ENCODE measurements at places on chromosomes 3 and 15.

DNA sequence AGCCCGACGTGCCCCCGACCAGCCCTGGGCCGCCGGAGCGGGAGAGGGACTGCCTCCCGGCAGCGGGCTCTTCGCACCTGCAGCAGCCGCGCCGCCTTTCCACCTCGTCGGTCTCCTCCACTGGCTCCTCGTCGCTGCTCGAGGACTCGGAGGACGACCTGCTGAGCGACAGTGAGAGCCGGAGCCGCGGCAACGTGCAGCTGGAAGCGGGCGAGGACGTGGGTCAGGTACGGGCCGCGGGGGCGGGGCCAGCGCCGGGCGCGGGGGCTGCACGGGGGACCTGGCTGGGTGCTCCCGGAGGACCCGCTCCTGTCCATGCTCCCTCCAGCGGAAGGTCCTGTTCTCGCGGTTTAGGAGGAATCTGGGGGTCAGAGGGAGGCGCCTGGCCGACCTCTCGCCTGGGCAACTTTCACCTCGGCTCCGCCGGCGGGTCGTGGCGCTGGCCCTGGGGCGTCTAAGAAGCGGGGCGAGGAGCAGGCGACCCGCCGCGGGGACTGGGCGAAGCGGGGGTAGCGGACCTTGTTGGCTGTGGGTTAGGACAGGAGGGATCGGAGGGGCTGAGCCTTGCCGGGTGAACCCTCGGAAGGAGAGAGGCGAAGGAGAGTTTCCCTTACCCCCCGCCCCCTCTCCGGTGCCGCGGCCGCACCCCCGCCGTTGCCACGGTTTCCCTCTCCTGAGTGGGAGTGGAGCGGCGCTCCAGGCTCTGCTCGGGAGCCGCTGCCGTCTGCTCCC, 682 bp downstream of the ITPKA start:
- peak; percentile 52 for DNase-seq

DNA sequence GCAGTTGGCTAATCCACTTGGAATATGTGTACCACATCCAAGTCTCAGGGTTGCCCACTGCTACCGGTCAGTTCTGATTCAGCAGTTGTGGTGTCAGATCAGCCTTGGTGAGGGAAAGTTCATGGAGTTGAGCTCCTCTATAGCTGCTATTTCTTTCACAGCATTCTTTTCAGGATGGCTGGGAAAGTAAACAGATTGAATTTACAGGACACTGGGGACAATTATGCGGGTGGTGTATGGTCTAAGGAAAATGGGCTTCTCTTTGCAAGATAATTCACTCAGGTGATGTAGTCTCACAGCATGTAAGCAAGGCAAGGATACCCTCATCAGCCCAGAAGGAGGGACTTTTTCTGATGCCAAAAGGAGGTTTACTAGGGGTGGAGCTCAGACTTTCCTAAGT, 249.9 kb downstream of the DOCK3 start:
- DNase-seq: no peak

DNA sequence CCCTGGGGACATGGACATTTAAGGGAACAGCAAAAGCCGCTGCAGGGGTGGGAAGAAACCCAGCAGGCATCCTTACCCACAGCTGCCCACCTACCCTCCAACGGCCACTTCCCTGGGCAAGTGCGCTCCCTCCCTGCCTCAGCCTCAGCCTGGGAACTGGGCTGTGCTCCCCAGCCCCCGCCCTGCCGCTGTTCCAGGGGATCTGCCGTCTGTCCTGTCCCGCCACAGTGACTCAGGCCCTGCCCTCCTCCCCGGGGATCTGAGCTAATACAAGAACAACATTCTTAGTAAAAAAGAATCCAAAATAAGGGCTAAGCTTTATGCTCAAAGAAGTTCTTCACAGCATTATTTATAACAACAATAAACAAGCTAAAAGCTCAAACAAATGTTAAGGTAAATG, 7.4 kb upstream of the IQSEC1 start:
- no peak for DNase-seq

- no peak for DNase-seq
Observed at GRCh38 chr3:151314137-151314536, 2.5 kb downstream of the GPR87 start.

DNA sequence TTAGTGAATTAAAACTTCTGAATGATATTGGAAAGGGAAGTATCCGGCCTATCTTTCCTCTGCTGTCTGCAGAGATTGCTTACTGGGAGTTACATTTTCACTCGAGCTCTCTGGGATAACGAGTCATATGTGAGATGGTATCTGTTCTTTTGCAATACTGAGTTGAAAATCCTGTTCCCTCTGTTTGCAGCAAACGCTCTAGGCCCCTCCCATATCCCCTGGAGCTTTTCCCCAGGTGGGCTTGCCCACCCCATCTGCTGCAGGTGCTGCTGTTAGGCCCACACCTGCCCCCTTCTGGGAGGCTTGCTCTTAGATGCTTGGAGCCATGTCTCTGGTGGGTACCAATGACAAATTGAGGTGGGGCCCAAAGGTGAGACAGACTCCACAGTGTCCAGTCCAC, 42.7 kb upstream of the MTMR10 start:
- DNase-seq: no peak

DNA sequence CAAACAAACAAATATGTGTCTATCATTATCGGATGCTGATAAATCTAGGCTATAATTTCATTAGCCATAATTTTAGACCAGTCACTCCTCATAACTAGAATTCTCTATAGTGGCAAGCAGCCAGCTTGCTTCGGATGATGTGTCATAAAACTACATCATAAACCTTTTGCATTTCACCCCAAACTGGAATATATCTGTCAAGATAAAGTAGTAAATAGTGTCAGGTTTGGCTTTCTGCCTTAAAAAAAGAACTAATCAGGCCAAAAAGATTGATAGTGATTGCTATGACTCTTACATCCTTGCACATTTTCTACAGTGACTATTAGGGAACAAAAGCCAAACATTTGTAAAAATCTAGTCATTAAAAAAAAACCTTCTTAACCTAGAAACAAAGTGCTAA, 51.0 kb downstream of the DPPA2 start:
- DNase-seq: no peak

GRCh38 chr3:122281891-122282290, 43.2 kb upstream of the CSTA start:
- no peak for DNase-seq

- DNase-seq: no peak
Observed at GRCh38 chr3:19013879-19014278, 134.4 kb upstream of the KCNH8 start.

DNA sequence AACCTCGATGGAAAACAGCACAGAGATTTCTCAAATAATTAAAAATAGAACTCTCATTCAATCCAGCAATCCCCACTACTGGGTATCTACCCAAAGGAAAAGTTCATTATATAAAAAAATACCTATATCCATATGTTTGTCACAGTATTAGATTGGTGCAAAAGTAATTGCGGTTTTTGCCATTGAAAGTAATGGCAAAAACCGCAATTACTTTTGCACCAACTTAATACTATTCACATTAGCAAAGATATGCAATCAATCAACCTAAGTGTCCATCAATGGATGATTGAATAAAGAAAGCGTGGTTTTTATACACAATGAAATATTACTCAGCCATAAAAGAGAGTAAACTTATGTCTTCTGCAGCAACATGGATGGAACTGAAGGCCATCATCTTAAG, 12.2 kb upstream of the CCDC54 start:
- DNase-seq: no peak

DNA sequence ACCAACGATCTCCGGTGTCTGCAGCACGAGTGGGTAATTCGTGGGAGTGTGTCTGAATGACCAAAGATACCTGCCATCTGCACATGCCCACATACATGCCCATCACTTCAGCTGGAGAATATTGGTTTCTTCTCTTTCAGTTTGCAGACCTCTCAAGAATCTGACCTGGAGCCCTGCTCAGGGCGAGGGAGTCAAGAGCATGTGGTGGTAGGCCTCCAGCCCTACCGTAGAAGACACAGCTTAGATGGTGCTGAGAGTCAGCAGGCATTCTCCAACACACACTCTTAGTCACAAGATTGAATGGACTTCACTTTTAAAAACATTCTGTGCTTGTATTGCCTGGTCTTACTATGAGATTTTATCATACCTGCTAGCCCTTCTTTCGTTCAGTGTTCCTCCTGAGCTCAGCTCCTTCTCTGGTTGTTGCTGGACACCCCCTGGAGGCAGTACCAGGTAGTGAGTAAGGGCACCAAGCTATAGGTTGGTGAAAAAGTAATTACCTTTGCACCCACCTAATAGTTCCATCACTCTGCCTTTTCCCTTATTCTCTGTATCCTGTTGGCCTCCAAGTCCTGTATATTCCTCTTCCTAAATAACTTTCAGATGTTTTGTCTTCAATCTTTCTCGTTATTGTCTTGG, 252.0 kb downstream of the CACNA2D3 start:
- DNase-seq: no peak

- no peak for DNase-seq
Observed at GRCh38 chr3:161600173-161600572, 103.6 kb downstream of the OTOL1 start.

DNA sequence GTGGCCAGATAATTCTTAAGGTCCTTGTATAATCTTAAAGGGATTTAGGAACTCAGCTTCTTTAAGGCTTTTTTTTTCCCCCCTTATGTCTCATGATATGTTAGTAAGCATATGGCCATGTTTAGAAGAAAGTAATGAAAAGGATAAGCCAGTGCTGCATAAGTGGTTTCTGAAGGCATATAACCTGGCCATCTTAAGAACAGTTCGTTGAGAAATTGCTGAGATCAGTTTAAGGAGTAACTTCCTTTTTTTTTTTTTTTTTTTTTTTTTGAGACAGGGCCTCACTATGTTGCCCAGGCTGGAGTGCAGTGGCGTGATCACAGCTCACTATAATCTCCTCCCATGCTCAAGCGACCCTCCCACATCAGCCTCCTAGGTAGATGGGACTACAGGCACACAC, 51.7 kb downstream of the UBE2E2 start:
- no peak for DNase-seq

DNA sequence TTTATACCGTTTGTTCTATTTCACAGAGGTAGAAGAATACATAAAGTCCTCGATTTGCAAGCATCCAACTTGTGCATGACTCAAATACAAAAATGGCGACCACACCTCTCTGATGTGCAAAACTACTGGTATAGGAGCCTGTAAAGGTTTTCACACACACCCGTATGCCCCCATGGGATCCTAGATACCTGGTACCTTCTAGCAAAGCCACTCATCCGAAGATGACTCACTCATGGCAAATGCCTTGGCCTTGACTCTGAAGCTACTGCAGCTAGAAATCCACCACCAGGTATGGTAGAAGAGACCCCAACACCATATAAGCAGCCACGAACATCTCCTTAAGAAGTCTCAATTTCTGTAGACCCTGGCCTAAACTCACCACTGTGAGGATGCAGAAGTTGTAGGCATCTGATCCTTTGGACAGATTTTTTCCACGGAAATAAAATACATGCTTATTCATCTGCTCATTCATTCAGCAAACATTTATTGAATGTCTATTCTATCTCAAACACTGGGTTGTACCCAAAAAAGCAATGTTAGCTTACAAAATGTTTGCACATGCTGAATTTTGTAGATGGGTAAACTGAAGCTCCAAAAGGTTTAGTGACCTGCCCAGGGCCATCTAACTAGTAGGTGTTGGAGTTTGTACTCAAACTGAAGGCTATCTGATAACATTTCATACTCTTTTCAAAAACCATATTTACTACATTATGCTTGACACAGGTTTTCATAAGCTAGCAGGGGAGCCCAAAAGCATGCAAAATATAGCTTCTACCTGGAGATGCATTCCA, 158.8 kb downstream of the RORA start:
- no peak for DNase-seq

DNA sequence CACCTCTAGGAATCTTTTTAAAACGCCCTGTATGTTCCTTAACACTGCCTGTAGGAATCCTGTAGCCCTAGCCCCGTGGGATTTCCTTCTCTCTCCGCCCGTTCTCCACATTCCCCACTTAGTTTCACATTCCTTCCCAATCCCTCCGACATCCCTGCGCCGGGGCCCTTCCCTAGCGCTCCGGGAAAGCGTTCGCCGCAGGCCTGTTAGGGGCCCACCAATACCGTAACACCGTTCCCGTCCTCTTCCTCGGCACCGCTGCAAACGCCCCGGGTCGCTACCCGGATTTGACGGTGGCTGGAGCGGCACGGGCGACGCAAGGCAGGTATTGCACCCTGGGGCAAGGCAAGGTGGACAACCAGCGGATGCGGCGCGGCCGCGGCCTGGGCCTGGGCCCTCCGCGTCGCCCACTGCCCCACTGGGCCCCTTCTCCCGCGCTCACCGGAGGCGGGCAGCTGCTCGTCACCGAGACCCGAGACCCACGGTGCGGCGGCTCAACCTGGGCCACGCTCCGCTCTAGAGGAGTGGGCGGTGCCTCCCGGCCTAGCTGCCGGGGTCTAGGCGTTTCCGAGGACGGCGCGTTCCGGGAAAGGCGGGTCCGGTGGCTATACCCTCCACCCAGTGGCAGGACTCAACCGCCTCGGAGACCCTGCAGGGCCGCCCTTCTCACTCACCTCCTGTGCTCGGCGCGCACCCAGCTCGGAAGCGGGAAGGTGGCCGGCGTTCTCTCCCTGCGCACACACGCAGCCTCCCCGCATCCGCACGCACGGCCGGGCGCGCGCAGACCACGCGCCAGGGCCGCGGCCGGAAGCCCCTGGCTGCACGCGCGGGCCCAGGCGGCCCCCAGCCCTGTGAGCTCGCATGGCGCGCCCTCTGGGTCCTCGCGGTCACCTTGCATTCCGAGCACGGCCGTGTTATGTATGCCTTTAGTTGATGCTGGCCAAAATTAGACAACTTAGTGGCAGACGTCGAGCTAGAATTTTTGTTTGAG, at the start of gene B3GALNT1:
Gene B3GALNT1, minus strand, starts transcription at position 789 of the 991 bp plus-strand sequence. CDS start 18,595 bp downstream, outside the sequence.
- DNase-seq: peak; percentile 47

DNA sequence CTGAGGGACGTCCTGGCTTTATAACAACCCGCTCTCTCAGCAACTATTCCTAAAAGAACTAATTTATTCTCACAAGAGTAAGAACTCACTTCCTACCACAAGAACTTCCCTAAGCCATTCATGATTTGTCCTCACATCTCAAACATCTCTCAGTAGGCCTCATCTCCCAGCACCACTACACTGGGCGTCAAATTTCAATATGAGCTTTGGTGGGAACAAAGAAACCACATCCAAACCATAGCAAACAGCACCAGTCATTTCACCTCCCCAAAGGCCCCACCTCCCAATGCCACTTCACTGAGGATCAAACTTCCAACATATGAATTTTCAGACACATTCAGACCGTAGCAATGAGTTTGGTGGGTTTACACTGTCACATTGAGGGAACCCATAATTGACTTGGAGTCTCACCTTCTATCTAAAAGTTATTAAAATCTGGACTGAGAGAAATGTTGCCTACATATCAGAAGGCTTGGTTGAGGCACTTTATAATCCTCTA, 116.4 kb upstream of the AGBL1 start:
- no peak for DNase-seq

DNA sequence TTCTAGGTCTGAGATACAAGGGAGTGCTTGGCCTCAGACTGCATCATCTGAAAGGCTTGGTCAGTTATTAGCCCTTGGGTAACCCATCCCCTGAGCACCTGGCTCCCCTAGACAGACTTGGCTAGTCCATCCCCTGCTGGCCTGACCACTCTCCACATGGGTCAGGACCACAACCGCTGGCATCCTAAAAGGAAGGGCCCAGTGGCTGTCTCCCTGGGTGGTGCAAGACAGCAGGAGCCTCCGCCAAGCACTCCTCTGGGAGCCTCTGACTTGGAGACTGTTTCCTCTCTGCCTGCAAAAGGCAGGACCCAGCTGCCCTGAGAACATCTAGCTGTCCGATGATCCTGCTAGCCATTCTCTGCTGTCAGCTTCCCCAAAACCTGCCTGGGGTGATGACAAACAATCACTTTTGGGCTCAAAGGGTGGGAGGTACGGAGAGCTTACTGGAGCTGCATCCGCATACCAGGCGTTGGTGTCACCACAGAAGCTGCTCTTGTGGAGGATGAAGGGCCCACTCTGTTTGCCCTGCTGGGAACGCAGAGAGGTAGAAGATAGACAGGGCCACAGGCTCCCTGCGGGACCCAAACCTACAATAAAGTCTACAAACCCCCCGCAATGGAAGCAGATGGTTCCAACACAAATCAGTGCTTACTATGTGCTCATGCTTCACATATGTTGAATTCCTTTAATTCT, 108.0 kb upstream of the PRR20G start:
- DNase-seq: no peak
